Renal cortex interstitium (tissue), 15 donors: ENCODE measurements at places on chromosomes 6 and 20. TPM values are rescaled to one million over a fixed set of nuclear protein-coding genes. Genes with fewer than 3 reads are reported as not detected.

DNA sequence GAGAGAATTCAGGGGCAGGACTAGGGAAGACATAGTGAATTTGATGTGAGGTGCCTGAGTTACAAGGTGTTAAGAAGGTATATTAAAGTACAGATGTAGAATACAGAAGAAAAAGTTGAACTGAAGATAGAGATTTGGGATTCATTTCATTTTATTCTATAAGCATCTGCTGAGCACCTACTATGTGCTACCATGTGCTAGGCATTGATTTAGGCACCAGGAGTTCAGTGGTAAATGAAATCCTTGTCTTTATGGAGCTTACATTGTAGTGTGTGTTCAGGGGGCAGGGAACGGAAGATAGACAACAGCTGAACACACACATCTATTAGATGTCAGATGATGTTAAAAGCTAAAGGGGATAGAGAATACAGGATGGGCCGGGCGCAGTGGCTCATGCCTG lies 2.8 kb downstream of the RSPH9 start:
- DNase-seq, result no peak

Gene TRIM10
- polyA plus RNA-seq, result 0.68 TPM

Gene RAD21L1
- not detected for polyA plus RNA-seq

Gene MCM8
- polyA plus RNA-seq, result 18.7 TPM
